Inflammatory macrophage treated with lipopolysaccharide for 1 hour (primary cell): ENCODE measurements at places on chromosomes 11 and 22.
A peak's percentile ranks its signal among the peaks of the same experiment; 100 is the strongest.

GRCh38 chr11:75781831-75782230, 13.3 kb downstream of the DGAT2 start:
- DNase-seq = no peak

- no peak for DNase-seq
These were observed 1.3 kb upstream of the C1QTNF5 start for GRCh38 chr11:119342023-119342300.

DNA sequence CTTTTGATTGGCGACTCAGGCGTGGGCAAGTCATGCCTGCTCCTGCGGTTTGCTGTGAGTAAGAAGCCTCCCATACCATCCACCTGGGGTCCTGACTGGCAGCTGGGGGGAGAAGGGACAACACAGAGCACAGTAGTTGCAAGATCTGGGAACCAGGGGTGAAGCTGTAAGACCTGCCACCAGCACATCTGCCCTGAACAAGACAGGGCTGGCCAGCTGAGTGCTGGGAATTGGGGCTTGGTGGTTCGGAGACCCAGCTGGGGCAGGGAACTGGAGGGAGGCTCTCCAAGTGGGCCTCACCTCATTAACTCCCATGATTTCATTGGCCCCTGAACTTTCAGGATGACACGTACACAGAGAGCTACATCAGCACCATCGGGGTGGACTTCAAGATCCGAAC, 3.4 kb downstream of the RAB1B start:
- no peak for DNase-seq

GRCh38 chr22:31893460-31893859, 50.9 kb upstream of the YWHAH start:
- no peak for DNase-seq

DNA sequence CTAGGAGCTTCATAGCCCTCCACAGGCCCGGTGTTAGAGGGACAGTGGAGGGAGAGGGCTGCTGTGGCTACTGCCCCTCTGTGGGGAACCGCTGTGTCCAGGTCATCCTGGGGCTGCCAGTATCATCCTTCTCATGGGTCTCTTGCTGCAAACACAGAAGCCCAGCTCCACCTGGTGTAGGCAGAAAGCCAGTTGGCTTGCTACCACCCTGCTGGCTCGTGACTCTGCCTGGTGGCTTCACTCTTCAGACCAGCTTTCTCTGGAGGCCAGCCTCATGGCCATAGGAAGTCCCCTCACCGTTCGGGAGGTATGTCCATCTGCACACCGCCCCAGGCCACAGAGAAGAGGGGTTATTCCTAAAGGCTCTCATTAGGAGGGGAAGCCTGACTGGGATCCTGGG, 19.4 kb upstream of the SUSD2 start:
- DNase-seq = no peak

- DNase-seq = no peak
These were observed 1.6 kb upstream of the TMPRSS13 start for GRCh38 chr11:117930668-117931330.

- DNase-seq = no peak
These were observed 7.7 kb downstream of the TRPM5 start for GRCh38 chr11:2436521-2437031.

- DNase-seq = no peak
These were observed 26.8 kb downstream of the MUC2 start for GRCh38 chr11:1101318-1102089.

DNA sequence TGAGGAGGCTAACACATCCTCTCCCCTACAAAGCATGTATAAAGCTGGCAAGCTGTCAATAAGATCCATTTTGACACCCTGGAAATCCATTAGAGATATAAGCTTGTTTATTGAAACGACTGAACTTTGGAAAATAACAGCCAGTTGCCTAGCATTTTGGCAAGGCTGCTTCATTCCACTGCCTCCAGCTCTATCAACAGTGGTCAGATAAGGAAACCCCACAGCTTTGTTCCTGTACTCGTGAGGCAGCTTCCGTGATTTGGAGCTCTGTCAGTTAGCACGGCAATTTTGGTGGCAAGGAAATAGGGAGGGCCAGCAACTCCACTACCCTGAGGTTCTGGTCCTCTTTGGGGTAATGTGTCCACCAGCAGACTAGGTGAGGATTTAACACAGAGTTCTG, 2.0 kb upstream of the OR51S1 start:
- no peak for DNase-seq

- no peak for DNase-seq
These were observed 8.0 kb downstream of the PHLDB1 start for GRCh38 chr11:118615282-118615975.

DNA sequence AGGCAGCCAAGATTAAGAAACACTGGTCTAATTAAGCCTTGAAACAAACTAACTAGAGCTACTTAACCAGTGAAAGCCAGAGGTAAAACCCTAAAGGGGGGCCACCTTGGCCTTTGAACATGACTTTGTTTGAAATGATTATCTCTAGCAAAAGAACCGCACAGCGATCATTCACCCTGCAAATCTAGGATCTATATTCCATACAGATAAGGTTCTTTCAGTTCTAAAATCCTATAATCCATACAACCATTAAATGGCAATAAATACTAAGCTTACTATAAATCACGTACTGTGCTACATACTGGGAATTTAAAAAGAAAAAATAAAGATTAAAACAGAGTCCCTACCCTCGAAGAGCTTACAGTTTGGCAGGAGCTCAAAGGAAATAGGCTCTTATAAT, 40.6 kb downstream of the RBFOX2 start:
- no peak for DNase-seq

GRCh38 chr11:78802058-78802761, 227.5 kb upstream of the NARS2 start:
- peak; percentile 12 for DNase-seq

DNA sequence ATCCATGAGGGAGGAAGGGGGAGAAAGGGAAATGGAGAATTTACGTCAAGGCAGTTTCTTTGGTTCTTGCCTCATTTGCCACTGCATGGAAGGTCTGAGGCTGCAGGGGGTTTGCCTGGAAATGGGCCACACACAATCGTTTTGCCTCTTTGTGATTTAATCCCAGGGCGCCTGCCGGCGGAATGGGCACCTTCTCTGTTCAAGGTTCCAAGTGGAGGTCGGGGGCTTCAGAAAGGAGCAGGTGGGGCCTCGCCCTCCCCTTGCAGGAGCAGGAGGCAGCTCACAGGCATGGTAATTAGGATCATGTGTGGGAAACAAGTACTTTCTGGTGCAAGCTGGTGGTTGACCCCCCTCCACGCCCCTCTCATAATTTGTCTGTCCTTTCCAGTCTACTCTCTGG, 29.9 kb downstream of the MPPED1 start:
- DNase-seq = no peak

- DNase-seq = no peak
These were observed 5.7 kb downstream of the TSKU start for GRCh38 chr11:76788661-76789442.

- DNase-seq = no peak
These were observed 605.6 kb downstream of the SOX6 start for GRCh38 chr11:15750535-15751308.

- DNase-seq = no peak
These were observed 356.3 kb downstream of the SOX6 start for GRCh38 chr11:16000065-16000464.

DNA sequence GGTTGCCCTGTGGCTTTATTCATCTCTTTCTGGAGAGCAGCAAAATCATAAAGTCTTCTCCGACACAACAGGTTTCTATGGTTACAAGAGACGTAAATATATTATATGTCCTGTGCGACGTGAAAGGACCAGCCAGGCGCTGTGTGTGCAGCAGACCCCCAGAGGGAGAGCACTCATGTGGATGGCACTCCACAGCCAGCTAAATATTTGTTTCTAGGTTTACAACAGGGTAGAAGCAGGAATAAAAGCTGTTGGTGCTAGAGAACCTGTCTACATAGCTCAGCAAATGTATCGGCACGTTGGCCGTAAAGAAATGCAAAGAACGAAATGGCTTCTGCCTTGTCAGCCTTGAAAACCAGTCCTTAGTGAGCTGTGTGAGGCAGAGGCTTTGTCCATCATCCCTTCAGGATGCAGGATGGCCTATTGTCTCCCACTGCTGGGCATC, 133.8 kb upstream of the PITPNB start:
- no peak for DNase-seq

GRCh38 chr11:33347490-33348125, 90.4 kb downstream of the HIPK3 start:
- DNase-seq = no peak

DNA sequence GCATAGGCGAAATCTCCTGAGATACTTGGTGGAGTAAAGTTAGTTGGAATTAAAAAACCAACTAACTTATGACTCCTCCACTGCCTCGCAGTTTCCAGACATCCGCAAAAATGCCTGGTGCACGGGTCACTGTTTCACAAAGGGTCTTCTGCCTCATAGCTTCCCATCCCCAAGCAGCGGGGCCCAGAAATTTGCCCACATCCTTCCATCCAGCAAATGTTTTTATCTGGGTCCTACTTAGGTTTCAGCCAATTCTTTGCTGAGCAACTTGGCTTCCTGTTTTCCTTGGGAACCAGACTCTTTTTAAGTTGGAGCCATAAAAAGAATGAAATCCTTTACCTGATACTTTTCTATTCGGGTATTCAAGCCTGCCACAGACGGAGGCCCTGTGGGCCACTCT, 36.2 kb downstream of the FZD4 start:
- no peak for DNase-seq

GRCh38 chr11:128936606-128937251, 5.9 kb downstream of the TP53AIP1 start:
- no peak for DNase-seq

GRCh38 chr11:43222215-43222614, 89.6 kb upstream of the API5 start:
- no peak for DNase-seq

DNA sequence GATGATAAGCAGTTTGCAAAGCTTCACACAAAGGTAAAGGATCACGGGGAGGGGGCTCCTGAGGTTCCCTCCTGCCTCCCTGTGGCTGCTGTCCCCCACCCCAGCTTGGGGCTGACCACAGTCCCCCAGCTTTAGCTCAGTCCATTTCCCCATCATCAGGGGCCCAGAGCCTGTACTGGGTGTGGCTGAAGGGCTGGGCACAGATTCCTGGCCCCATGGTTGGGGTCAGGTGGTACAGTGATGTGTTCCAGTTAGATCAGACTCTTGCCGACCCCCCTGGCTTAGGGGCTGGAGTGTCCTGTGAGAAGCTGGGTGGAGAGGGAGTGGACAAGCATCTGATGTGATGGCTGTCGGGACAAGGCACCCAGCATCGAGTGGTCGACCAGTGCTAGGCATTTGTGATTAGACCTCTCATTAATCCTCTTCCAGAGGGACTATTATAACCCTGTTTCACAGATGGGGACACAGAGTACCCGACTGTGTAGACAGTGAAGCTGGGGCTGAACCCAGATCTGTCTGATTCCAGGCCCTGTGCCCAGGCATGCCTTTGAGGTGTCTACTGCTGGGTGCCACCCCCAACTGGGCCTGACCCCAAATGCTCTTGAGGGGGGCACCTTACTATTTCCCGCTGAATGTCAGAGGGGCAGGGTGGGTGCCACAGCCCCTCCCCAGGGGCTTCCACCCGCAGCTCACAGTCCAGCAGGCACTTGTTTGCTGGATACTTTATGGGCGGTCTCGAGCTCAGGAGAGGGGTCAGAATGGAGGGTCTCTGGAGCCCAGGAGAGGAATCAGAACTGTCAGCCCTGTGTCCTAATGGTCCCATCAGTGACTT, 4.3 kb downstream of the SHANK3 start:
- DNase-seq = no peak

GRCh38 chr11:9253086-9253485, 12.1 kb downstream of the DENND5A start:
- DNase-seq = no peak

GRCh38 chr11:128837627-128838026, 29.5 kb downstream of the KCNJ1 start:
- peak; percentile 12 for DNase-seq

DNA sequence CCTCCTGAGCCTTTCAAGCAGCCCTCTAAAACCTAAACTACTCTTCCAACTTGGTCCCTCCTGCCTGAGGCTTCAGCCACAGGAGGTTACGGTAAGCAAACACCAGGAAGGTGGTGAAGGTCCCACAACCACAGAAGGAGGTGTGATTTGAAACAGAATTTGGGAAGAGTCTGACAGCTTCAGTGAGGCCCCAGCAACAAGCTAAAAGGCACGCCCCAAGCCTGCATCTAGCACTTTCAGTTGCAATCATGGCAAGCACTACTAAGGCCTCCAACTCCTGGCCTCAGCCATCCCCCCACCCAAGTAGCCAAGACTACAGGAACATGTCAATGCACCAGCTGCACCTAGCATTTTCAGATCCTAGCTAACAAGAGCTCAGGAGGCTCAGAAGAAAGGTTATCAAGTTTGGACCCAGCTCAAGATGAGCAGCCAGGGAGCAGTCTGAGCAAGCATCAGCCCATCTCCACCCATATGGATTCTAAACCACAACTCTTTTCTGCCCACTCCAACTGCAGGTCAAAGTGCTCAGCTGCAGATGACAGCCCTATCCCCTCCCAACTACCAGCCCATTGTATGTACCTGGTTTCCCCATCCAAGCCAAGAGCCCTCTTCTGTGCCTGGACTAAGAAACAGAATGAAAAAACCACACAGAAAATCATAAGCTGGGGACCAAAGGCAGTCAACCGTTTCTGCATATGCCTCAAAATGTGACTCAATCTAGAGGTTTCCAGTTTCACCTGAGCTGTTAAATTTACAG, 10.4 kb upstream of the AHNAK start:
- DNase-seq = no peak

DNA sequence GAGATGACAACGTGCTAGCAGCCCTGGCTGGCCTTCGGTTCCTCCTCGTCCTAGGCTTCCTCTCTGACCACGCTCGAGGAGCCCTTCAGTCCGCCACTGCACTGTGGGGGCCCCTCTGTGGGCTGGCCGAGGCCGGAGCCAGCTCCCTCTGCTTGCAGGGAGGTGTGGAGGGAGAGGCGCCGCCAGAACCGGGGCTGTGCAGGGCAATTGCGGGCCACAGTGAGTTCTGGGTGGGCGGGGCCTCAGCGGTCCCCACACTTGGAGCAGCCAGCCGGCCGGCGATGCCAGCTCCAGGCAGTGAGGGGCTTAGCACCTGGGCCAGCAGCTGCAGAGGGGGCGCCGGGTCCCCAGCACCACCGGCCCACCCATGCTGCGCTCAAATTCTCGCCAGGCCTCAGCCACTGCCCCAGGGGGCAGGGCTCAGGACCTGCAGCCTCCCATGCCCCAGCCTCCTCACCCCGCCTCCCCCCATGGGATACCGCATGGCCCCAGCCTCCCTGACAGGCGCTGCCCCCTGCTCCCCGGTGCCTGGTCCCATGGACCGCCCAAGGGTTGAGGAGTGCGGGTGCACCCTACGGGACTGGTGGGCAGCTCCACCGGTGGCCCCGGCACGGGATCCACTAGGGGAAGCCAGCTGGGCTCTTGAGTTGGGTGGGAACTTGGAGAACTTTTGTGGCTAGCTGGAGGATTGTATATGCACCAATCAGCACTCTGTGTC, 399.4 kb downstream of the LUZP2 start:
- DNase-seq = no peak

- DNase-seq = no peak
These were observed 80.6 kb downstream of the WNT7B start for GRCh38 chr22:45896153-45896951.

GRCh38 chr11:47506795-47507562, 46.0 kb downstream of the CELF1 start:
- DNase-seq = no peak
